ENCODE measurements at places on chromosomes 2 and 18.

GRCh38 chr18:48197819-48198218 lies 211.4 kb downstream of the ZBTB7C start:
- DNase-seq: no peak

GRCh38 chr2:234271338-234271737 lies 220.8 kb downstream of the SPP2 start:
- DNase-seq: no peak

DNA sequence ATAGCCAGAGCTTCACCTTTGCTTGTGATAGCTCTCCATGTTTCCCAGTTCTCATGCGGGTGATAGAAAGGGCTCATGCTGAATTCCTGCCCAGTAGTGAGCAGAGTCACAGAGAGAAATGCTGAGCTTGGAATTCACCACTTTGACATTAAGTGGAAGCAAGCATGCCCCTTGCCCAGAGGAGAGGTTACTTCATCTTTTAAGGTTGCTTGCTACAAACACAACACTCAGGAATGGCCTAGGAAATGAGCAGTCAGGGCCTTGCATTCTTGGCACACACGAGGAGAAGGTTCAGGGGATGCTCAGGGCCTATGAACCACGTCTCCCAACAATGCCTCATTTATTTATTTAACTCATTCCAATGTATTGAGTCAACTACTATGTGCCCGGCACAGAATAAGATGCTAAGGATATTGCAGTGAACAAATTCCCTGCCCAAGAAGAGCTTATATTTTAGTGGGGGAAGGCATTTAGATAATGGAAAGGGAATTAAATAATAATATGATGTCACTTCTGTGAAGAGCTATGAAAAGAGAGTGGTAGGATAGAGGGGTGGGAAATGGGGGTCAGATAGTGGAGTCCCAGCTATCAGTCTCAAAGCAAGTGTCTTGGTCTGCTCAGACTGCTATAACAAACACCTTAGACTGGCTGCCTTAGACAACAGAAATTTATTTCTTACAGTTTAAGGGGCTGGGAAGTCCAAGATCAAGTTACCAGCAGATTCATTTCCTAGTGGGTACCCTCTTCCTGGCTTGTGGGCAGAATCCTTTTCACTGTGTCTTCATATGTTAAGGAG lies 42.1 kb downstream of the DDX18 start:
- DNase-seq: peak; percentile 57

- no peak for DNase-seq
These were observed 102.1 kb downstream of the SNTG2 start for GRCh38 chr2:1052771-1053191.

DNA sequence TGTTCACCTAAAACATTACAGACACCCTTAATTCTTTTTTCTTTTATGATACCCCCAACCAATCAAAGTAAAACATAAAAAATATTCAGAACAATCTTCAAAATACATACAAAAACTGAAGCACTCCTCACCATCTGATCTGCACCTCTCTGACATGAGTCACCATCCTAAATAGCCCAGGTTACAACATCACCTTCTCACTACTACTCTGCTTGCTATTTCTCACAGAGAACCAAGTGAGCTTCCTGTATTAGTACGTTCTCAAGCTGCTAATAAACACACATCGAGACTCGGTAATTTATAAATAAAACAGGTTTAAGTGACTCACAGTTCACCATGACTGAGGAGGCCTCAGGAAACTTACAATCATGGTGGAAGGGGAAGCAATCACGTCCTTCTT lies 183.5 kb downstream of the CBLN2 start:
- no peak for DNase-seq

DNA sequence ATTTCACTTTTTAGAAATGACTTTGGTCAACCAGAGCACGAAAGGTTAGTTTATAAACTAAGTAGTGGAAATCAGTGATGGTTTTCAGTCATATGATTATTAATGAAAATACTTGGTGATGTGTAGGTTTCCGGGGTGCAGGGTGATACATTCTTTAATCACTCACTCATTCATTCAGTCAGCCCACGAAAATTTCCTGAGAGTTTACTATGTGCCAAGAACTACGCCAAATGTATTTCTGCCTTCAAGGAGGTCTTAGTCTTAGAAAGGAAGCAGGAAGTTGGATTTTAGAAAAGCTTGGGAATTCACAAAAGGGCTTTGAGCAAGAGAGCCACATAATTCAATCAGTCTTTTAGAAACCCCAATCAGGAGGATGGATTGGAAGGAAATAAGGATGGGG lies 543.6 kb downstream of the PLCL1 start:
- no peak for DNase-seq

DNA sequence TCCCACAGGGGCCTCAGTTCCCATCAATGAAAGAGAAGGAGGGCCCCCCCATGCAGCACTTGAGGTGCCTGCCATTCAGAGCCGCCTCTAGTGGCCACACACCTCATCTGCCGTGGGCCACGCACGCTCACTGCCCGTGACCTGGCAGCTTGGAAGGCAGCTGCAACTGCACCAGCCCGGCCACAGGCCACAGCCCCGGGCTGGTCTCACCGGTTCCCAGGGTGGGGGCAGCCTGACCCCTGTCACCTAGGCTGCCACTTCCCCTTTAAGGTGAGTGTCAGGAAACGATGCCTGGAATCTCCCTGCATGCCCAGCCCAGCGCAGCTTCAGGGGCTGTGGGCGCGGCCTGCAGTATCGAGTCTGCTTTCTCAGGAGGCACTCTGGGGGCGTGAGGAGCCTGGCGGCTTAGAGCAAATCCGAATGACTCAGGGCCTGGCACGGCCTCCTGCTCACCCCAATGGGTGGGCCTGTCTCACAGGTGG lies 2.6 kb downstream of the MAB21L4 start:
- DNase-seq: peak; percentile 50

Data from T47D (cell line).